ENCODE measurements at places on chromosomes 13 and 19.
A peak's percentile ranks its signal among the peaks of the same experiment; 100 is the strongest.

GRCh38 chr13:40662866-40663265, 3.6 kb downstream of the FOXO1 start:
- DNase-seq: no peak

- DNase-seq: no peak
These were observed 7.5 kb downstream of the DOCK9 start for GRCh38 chr13:98970330-98970729.

DNA sequence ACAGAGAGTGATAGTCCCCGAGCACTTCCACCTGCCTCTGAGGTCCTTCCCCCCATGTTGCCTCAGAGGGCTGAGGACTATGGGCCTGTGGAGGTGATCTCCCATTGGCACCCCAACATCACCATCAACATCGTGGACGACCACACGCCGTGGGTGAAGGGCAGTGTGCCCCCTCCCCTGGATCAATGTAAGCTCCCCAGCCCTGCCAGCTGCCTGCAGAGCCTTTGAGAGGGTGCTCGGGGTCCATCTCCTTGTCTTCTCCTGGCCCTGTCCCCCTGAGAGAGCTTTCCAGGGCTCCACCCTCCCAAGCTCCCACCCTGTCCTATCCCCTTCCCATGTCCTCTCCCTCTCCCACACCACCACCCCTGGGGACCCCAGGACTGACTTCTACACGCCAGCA, 14.9 kb upstream of the RELB start:
- no peak for DNase-seq

DNA sequence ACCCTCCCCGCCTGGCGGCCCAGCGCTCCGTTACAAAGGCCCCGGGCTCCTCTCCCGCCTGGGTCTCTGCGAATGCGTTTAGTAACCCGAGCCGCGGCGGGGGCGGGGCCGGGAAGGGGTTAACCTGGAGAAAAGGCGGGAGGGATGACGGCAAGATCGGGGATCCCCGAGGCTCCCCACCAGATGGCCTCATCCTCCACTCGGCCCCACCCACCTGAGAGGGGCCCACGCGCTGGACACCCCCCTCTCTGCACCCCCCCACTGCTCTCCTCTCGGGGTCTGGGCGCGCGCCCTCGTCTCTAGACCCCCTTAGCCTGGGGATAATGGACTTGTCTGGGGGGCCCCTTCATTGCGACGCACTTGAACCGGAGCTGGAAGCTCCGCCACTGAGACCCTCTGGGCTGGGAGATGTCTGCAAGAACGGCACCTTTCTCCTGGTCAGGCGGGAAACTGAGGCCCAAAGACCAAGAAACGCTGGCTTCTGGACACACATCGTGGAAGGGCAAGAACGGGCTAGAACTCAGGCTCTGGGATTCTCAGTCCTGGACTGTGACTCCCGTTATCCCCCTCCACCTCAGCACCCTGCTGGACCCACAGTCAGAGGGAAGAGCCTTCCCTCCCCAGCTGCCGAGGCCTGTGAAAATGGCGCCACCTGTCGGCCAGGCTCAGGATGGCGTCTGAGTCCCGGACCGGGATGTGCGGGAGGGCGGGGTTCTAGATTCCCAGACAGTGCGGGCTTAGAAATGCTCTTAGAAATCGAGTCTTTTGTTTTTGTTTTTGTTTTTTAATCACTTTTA, 2.9 kb upstream of the LTBP4 start:
- peak; percentile 76 for DNase-seq

DNA sequence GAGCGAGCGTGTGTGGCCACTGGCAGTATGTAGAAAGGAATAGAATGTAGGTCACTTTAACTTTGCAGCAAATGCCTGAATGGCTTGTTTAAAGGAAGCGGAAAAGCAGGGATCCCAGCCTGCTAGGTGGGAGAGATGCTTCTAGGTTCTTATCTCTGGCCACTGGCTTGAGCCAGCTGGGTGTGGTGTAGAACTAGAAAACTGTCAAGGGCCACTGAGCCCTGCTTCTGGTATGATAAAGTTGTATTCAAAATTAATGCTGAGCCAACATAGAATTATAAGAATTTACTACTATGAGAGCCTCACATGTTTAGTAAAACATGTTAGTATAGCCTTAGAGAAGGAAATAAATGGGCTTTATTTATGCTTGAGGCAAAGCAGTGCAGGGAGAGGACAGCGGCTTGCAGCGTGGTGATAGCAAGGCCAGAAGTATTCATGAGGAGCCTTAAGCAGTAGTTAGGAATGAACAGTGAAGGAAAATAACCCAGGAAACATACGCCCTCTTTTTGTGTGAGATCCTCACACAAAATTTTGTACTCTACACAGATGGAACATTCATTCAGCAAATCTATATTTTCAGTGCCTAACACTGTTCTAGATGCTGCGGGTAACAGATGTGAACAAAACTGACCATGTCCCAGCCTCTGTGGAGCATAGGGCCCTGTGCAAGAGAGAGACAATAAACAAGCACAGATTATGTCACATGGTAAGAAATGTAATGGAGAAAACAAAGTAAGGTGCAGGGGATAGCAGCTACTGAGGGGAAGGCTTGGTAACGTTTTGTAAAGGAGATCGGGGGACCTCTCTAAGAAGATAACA, 863.2 kb downstream of the DIAPH3 start:
- no peak for DNase-seq

GRCh38 chr19:1560286-1560882, 7.7 kb downstream of the MEX3D start:
- no peak for DNase-seq

DNA sequence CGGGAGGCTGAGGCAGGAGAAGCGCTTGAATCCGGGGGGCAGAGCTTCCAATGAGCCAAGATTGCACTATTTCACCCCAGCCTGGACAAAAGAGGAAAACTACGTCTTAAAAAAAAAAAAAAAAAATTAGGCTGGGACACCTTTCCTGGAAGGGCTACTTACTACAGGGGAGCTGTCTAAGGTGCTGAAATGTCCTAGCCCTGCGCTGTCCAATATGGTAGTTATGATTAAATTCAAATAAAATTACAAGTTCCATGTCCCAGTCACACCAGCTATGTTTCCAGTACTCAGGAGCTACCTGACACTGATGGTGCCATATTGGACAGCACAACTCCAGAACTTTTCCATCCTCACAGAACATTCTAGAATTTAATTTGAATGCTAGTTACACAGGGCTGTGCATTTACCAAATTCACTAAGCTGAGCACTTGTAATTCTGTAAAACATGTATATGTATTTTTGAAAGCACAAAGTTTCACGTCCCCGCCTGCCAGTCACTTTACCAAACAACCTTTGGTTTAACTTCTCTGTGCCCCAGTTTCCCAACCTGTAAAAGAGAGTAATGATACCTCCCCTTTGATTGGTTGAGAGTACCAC, 9.2 kb upstream of the ZSCAN22 start:
- DNase-seq: no peak

- peak; percentile 70 for DNase-seq
These were observed 1.5 kb downstream of the ZMYM2 start for GRCh38 chr13:19959831-19960652.

DNA sequence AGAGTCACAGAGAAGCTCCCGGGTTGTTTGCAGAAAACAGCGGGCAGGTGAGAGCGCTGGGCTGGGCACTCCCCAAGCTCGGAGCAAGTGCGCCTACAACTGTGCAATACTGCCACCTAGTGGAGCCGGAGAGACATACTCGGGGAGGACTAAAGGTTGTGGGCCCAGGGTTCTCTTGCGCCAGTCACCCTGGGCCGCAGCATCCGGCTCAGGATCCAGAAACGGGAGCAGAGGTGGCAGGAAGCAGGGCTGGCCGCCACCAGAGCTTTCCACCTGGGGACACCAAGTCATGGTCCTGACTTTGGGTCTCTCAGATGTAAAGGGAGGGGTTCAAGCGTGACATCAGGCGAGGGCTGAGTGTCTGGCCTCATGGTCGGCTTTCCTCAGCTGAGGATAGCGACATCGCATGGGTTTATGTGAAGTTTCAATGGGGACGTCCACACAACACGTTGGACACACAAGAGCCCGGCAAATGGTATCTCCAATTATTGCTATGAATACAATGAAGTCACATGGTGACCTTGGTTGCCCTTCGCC, 11.2 kb upstream of the KLK4 start:
- peak; percentile 38 for DNase-seq

- no peak for DNase-seq
These were observed 792 bp upstream of the LENG8 start for GRCh38 chr19:54448040-54448773.

DNA sequence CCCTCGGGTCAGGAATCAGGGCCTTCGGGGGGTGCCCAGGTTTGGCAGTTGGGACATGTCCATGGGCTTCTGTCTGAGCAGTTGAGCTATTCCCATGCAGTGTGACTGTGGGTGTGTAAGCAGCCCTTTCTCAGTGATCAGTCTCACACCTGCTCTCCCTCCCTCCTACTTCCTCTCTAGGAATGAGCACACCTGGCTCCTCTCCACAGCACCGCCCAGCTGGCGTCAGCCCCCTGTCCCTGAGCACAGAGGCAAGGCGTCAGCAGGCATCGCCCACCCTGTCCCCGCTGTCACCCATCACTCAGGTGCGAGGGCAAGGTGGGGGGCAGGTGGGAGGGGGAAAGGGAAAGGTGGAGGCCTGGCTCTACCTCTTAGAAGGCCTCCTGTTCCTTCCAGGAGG, 25.9 kb downstream of the COMP start:
- DNase-seq: no peak

DNA sequence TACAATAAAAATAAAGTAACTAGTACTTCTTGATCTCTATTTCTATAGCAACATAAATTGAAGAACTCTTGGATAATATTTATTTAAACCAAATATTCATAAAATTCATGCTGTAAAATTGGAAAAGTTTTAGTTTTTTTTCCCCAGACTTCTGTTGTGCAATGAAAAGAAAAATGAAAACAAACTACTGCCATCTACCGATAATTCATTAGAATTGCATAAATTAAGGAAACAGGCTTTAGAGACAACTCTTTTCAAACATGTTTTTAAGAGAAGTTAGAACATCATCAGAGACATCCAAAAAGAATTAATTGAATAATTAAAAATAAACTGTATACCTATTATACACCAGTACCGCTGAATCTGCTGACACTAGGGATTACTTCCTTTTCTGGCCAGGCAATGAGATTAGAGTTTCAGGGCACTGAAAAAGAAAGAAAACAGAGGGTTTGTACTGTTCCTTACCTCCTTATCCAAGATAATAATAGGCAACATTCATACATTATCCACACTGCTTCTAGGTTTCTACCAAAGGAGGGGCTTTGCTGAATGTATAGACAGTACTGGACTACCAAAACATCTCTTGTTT, 4.9 kb downstream of the CCDC122 start:
- no peak for DNase-seq

GRCh38 chr19:29875931-29876330, 64.1 kb downstream of the CCNE1 start:
- no peak for DNase-seq

DNA sequence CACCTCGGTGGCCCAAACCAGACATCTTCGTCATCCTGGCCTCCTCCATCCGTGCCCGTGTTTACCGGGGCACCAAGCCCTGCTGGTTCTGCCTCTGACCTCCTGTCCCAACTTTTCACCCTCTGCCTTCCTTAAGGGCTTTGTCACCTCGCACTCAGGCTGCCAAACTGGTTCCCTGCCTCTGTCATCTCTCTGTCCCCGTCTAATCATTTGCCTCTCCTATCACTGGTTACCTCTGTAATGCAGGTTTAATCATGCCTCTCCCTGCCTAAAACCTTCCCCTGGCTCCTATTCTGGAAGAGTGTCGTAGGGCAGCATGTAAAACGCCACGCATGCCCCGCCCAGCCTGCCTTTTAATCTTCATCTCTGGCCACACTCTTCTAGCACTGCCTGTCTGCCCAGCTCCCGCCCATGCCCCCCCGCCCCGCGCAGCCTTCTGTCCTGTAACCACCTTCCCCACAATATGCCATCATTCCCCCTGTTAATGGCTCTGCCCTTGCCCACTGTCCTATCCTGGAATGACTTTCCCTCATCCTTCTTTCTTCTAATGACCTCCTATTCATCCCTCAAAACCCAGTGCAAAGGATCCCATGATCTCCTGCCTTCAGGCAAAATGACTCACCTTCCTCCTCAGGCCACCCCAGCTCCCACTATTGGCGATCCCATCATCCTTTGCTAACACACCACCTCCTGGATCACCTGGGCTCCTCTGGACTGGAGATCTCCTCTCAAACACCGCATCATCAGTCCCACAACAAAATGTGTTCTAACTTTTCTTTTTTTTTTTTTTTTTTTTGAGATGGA, 66.7 kb downstream of the PEX11G start:
- DNase-seq: no peak

DNA sequence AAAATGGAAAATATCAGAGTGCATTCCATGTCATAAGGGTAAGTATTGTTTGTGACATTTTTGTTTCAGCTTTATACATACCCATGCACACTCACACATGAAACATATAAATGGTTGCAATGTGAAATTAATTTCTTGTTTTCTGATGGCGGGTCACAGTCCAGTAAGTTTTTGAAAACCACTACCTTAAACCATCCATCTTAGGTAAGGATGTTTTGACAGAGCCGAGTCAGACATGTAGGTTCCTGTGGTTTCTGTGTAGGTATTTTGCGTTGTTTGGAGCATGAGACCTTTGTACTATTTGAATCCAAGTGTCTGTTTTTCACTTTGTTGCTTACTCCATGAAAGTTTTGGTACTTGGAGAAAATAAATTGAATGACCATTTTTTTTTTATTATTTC, 121.7 kb downstream of the B3GLCT start:
- DNase-seq: no peak

- no peak for DNase-seq
These were observed 303.9 kb downstream of the FOXO1 start for GRCh38 chr13:40362502-40362901.

- DNase-seq: no peak
These were observed 41.5 kb downstream of the KLF12 start for GRCh38 chr13:74092711-74093110.

DNA sequence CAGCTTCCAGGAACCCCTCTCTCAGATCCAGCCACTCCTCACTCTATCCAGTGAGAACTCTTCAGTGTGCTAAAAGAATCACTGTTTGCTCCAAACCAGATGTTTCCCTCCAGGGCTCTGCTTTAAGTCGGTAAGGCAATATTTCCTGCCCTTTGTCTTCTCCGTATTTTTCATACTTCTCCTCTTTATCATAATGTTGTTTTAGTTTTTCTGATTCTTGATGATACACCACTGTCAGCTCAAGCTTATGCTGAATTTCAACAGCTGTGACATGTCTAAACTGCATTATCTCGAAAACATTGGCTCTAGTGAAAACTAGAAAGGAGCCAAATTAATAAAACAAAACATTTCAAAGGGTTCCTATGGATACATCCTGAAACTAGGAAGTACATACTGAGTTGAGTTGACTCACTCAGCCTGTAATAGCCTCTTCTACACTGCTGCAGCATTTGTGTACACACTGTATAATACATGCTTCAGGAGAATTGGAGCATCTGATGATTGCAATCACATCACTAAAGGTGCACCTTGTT, 39.8 kb downstream of the GPR180 start:
- DNase-seq: no peak

Data from stimulated activated CD4-positive, alpha-beta T cell treated with anti-CD3 and anti-CD28 coated beads, Interleukin-1b, Interleukin-23, amount 100 ng/mL, for 1 hour (primary cell).